ENCODE measurements at places on chromosomes 7 and 10. TPM values are rescaled to one million over a fixed set of nuclear protein-coding genes. Genes with fewer than 3 reads are reported as not detected.

DNA sequence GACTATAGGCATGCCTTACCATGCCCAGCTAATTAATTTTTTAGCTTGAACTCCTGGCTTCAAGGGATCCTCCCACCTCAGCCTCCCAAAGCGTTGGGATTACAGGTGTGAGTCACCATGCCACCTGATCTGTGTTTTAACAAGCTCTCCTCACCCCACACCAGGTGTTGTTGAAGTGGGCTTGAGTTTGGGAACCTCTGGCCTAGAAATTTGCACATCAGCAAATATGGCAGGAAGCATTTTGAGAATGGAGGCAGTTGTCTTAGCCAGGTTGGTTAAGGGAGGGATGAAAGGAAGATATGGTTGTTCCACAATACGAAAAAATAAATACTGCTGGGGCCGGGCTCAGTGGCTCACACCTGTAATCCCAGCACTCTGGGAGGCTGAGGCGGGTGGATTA is 433.1 kb downstream of the TYW1 start:
- DNase-seq: no peak

Gene ZMIZ1
- 15.0 TPM for total RNA-seq

Gene RAMP3
- total RNA-seq: 5.8 TPM

GRCh38 chr10:50396491-50397311 is 145.4 kb upstream of the ASAH2 start:
- DNase-seq: no peak

Gene HKDC1
- 0.65 TPM for total RNA-seq

Gene GJD4
- not detected for total RNA-seq

- no peak for DNase-seq
These were observed 180.6 kb downstream of the CAMK1D start for GRCh38 chr10:12529976-12530375.

Gene RNF148
- 0.30 TPM for total RNA-seq

Gene ELFN1
- 17.5 TPM for total RNA-seq

Gene ZC3HAV1L
- total RNA-seq: 0.93 TPM

Gene MUC3A
- 9.4 TPM for total RNA-seq

- no peak for DNase-seq
These were observed 15.0 kb downstream of the TSPAN33 start for GRCh38 chr7:129159539-129159938.

- no peak for DNase-seq
These were observed 5.8 kb downstream of the NEBL start for GRCh38 chr10:20891338-20891714.

- DNase-seq: no peak
These were observed 72.6 kb upstream of the FHIP2A start for GRCh38 chr10:114749014-114749413.

GRCh38 chr7:150845421-150845861 is 6.9 kb upstream of the AOC1 start:
- no peak for DNase-seq

DNA sequence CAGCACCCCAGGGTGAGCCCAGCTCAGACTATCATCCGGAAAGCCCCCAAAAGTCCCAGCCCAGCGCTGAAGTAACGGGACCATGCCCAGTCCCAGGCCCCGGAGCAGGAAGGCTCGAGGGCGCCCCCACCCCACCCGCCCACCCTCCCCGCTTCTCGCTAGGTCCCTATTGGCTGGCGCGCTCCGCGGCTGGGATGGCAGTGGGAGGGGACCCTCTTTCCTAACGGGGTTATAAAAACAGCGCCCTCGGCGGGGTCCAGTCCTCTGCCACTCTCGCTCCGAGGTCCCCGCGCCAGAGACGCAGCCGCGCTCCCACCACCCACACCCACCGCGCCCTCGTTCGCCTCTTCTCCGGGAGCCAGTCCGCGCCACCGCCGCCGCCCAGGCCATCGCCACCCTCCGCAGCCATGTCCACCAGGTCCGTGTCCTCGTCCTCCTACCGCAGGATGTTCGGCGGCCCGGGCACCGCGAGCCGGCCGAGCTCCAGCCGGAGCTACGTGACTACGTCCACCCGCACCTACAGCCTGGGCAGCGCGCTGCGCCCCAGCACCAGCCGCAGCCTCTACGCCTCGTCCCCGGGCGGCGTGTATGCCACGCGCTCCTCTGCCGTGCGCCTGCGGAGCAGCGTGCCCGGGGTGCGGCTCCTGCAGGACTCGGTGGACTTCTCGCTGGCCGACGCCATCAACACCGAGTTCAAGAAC is 1.1 kb downstream of the VIM start:
- peak; percentile 73 for DNase-seq

DNA sequence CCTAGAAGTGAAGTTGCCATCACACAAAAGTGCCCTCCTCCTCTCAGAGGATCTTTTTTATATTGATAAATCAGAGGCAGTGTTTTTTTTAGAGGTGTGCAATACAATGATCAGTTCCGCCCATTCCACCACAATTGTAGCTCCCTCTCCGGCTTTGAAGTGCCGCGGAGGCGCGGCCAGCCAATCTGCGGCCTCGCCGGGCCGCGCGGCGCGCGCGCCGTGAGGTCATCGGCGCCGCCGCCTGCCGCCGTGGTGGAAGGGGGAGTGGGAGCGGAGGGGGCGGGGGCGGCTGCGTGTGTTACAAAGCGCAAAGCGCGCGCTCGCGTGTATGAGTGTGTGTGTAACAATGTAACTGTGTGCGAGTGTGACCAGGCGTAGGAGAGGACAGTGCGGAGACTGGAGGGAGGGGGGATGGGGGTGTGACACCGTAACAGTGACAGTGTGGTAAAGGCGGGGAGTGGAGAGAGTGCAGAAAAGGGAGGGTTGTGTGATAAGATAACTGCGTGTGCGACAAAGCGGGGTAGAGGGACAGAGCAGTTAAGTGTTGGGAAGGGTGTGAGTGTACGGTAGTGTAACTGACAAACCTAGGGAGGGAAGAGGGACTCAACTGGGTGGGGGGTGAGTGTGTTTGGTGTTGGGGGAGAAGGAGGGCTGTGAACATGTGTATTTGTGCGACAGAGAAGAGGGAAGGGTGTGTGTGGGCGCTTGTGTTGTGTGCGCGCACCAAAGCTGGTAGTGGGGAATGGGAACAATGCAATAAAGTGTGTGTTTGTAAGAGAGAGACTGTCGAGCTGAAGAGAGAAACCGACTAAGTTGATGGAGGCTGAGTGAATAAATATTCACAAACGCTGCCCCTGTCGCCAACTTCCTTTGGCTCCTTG is at the start of gene SP8:
Gene SP8 (minus strand): TSS at position 108 of the 881 bp plus-strand sequence. CDS start 88 bp downstream, at position 20.
- DNase-seq: no peak

All from left lobe of liver (tissue), 2 donors.